ENCODE measurements at places on chromosomes 6 and 20.

DNA sequence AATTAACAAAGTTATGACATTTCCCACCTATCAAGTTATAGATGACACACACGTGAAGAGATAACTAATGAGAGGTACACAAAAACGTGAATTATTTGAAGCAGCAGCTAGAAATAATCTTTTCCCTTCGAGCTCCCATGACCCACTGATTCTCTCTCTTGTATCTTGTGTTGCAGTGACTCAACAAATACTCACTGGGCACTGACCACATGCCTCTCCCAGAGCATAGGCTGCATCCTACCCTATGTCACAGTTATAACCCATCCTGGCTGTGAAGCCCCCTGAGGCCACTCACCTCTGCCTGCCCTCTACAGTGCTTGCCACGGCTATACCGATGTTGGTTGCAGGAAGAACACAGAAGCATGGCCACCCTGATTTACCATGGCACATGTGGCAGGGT, 91.8 kb downstream of the INSM1 start:
- DNase-seq, result no peak

- no peak for DNase-seq
Measured at GRCh38 chr6:124054034-124054433, 250.4 kb downstream of the NKAIN2 start.

DNA sequence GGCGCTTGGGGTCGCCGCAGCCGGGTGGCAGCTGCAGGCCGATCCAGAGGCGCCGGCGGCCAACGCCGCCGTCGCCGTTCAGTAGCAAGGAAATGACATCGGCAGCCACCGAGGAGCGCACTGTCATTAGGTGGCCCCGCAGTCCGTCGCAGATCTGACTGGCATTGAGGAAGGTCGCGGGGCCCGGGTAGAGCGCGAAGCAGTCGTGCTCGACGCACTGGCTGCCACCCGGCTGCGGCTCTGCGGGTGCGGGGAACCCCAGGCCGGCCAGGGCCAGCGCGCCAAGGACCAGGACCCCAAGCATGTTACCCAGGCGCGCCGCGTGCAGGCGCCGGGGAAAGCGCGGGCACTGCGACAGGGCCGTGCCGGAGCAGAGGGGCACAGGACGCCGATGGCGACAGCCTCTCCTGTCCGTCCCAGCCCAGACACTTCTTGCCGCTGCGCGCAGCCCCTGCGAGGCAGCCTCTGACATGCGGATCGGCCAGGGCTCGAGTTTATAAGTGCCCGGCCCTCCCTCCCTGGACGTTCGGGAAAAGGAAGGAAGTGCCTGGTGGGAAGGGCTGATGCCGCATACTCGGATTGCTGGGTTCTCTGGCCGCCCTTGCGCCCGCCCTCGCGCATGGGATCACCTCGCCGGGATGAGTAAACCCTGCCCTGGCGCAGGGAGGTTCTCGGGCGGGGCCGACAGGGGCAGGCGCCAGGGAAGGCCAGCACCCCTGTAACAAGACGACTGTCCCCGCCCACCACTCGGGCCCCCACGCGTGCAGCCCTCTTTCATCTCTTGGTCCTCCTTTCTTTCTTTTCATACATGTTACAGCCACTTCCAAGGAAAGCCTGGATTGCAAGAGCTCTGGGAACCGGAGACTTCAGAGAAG, at the start of gene THBD:
Gene THBD, minus strand, starts transcription at position 472 of the 875 bp plus-strand sequence. Its CDS starts 168 bp downstream, at position 304.
- DNase-seq, result no peak

DNA sequence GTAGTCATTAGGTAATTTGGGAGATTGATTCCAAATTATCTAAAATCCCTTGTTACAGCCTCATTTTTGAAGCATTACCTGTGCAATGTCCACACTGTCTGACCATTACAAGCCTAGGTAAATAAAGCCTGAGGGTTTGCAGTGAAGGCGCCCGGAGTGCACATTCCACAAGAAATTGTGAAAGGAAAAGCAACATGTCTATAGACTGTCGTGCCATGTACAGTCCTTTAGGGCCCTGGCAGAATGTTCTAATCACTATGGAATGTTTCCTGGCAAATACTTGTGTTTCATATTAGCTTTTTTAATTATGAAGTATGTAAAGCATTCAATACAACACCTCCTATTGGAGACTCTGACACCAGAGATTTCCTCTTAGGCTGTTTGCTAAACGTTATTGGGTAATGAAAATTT, 28.9 kb downstream of the PREP start:
- no peak for DNase-seq

GRCh38 chr6:144327081-144327480, 41.9 kb downstream of the UTRN start:
- no peak for DNase-seq

DNA sequence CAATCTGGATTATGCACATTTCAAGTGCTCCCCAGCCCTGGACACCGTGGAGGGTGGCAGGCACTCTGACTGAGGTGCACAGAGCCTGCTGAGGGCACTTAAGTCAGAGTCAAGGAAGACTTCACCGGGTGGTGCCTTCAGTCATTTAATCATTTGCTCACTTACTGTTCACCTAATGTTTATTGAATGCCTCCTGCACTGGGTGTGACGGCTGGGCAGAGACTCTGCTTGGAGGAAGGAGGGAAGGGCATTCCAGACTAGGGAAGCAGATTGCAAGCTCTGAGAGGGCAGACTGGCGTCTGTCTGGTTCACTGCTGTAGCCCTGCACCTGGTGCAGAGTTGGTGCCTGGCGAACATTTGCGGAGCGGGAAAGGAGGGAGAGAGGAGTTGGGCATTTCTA, 54.2 kb upstream of the FAM83D start:
- DNase-seq, result no peak

DNA sequence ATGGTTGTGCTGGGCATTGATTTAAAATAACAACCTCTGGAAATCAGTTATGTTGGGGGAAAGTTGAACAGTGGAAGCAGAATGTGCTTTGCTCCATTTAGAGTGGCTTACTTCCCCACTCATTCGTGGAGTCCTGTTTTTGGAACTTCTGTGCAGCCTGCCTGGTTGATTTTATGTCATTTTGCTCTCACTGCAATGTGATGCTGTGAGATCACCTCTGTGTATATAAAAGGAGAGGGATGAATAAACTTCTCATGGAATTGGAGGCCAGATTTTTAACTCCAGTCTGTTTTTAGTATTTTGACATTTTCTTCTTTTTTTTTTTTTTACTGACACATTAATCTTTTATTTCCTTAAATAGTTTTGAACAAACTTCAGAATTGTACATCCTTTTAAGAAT, 139.0 kb downstream of the FNDC1 start:
- no peak for DNase-seq

GRCh38 chr6:87487555-87487954, 14.8 kb downstream of the SLC35A1 start:
- no peak for DNase-seq

GRCh38 chr6:8858854-8859331, 423.5 kb upstream of the SLC35B3 start:
- DNase-seq, result no peak

GRCh38 chr20:63625771-63626423, 1.0 kb downstream of the GMEB2 start:
- no peak for DNase-seq

- no peak for DNase-seq
Measured at GRCh38 chr6:63510849-63511248, 61.4 kb upstream of the LOC128125822 start.

- DNase-seq, result no peak
Measured at GRCh38 chr6:42366999-42367352, 84.8 kb downstream of the TRERF1 start.

DNA sequence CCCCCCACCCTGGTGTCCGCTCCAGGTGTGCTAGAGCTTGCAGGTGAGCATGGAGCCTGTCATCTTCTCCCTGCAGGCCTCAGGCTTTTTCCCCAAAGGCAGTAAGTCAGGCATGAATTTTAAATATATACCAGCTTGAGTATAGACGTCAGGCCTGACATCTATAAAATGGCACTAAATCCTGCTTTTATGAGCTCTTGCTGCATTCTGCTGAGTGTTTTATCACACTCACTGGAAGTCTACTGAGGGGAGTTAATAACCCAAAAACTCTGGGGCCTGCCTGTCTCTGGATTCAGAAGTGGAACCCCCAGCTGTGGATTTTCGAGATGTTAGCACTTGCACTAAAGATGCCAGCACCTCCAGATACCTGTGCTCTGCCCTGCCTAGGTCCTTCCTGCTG, 133.4 kb upstream of the TOP1 start:
- no peak for DNase-seq

DNA sequence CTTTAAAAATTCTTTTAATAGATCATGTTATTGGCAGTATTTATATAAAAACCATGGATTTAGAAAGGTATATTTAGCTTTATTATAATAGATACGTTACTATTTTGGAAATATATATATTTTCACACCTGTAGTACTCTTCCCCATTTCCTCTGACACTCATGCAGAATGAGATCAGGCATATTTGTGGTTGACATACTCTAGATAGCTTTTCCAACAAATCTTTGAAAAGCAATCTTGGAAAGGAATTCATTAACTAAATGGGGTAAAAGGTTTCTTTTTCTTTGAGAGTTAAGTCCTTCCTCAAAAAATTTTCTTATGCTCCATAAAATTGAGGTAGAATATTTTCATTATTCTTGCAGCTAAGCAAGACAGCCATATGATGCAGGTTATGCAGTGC, 14.5 kb downstream of the ASF1A start:
- DNase-seq, result no peak

DNA sequence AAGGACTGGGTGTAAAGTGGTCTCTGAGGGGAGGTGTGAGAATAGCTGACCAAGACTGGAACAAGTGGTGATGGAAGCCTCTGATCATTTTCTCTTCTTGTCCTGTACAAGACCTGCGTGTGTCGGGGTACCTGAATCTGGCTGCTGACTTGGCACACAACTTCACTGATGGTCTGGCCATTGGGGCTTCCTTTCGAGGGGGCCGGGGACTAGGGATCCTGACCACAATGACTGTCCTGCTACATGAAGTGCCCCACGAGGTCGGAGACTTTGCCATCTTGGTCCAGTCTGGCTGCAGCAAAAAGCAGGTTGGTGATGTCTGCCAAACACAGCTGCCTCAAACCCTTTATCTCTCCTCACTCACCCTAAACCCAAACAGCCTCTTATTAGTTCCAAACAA, 1.7 kb upstream of the HSD17B8 start:
- no peak for DNase-seq

- DNase-seq, result no peak
Measured at GRCh38 chr6:14787250-14787649, 458.6 kb upstream of the JARID2 start.

- DNase-seq, result no peak
Measured at GRCh38 chr6:127162836-127163235, 44.4 kb downstream of the RSPO3 start.

GRCh38 chr6:16482702-16483314, 244.4 kb downstream of the GMPR start:
- DNase-seq, result no peak

- no peak for DNase-seq
Measured at GRCh38 chr6:170376386-170377043, 70.0 kb downstream of the FAM120B start.

- no peak for DNase-seq
Measured at GRCh38 chr6:22804620-22805261, 235.4 kb downstream of the HDGFL1 start.

DNA sequence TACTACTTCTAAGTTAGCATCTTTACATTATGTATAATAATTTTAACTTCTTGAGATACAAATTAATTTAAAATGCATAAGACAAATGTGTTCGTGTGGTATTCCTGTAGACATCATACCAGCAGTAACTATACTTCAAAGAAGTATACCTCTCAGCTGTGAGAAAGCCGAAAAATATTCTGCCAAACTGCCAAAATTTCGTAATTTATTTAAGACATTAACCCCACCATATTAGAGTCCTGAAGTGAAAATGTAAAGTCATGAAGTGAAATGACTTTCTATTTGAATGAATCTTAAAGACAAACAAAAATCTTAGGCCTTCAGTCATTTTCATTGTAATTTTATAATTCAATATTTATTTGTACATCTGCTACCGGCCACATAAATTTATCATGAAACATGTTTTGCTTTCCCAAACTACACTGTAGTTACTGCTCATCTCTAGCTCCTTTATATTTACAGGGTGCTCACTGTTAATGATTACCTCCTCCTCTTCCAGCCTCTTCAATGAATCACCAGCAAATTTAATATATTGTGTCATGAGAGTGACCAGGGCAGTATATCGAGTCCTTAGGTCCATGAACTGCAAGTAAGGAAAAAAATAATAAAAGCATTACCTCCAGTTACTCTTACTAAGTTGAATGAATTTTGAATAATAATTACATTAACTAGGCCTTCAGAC, 18.5 kb downstream of the DST start:
- DNase-seq, result no peak

- no peak for DNase-seq
Measured at GRCh38 chr20:24863356-24863755, 85.7 kb upstream of the CST7 start.

GRCh38 chr20:46233701-46234100, 74.6 kb downstream of the CDH22 start:
- DNase-seq, result no peak

DNA sequence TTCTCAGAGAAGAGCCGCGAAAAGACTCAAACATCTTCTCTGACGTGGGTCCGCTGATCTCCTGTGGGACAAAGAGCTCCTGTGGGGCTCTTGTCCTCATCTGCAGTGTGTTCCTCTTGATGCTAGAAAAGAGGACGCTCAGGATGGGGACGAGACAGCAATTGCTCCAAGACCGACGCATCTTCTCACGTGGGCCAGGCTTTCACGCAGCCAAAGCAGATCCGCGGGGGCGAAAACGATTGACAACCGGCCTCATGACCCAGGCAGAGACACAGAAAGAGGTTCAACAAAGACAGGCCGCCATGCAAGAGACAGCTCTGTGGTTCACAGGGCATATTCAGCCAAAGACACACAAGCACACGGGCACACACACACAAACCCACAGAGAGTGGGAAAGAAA, 971.8 kb upstream of the DEFB115 start:
- DNase-seq, result no peak

DNA sequence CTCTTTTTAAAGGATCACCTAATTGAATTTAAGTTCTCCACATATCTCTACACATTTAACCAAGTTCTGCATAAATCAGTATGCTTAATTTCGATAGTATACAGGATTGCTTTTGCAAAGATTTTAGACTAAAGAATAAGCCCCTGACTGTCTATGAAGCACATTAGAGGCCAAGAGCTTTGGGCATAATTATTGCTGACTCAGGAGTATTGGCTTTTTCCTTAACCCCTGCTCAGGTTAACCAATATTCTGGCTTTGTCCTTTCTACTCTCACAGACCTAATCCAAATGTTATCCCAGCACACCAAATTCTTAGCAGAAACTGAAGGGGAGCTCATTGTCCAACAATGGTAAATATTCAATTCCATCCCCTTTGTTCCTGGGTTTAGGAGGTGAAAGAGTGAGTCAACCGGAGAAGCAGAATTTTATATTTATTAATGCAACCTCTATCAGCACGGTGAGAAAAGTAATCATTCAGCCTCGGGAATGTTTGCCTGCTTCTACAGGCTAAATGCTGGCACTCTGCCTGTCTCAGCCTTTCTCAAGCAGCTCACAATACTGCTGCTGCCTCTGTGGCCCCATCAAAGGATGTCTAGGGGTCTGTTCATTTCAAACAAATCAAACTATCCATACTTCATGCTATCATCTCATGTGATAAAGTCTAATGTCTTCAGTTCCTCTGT, 125.0 kb downstream of the SIM1 start:
- no peak for DNase-seq

- no peak for DNase-seq
Measured at GRCh38 chr20:64038224-64038564, 2.2 kb downstream of the C20orf204 start.

- no peak for DNase-seq
Measured at GRCh38 chr6:43946641-43947363, 176.8 kb downstream of the VEGFA start.

- no peak for DNase-seq
Measured at GRCh38 chr6:15517600-15517999, 145.2 kb downstream of the DTNBP1 start.
